A549 treated with Mapracorat at 1 μM for 4 hours (cell line): ENCODE measurements at places on chromosomes 5 and 9. TPM values are rescaled to one million over a fixed set of nuclear protein-coding genes. Genes with fewer than 3 reads are reported as not detected.

Gene PTGES
- total RNA-seq = 146 to 175 TPM (median 148 TPM) in 5 replicates

Gene SH3PXD2B
- 16.3 to 19.6 TPM (median 18.4 TPM) in 5 replicates for total RNA-seq

Gene NREP
- total RNA-seq = 1.9 to 3.5 TPM (median 2.8 TPM) in 5 replicates

Gene IZUMO3
- total RNA-seq = not detected in 5 replicates

Gene CBY3
- total RNA-seq = not detected in 5 replicates

Gene ADAMTSL2
- total RNA-seq = not detected in 5 replicates

Gene IGFBPL1
- total RNA-seq = 1.5 to 2.7 TPM (median 2.6 TPM) in 5 replicates

Gene CDC42SE2
- 29.6 to 32.6 TPM (median 31.7 TPM) in 5 replicates for total RNA-seq

Gene LMAN2
- 179 to 207 TPM (median 194 TPM) in 5 replicates for total RNA-seq

Gene RRAGA
- total RNA-seq = 108 to 133 TPM (median 128 TPM) in 5 replicates

Gene SPRY4
- total RNA-seq = 7.6 to 9.5 TPM (median 8.4 TPM) in 5 replicates

Gene GABRA1
- total RNA-seq = not detected in 5 replicates

Gene MGAT1
- 68.0 to 90.7 TPM (median 86.9 TPM) in 5 replicates for total RNA-seq

Gene NSG2
- total RNA-seq = not detected in 5 replicates

Gene SUSD3
- total RNA-seq = 0.56 to 1.6 TPM (median 0.66 TPM) in 5 replicates

Gene SLC2A8
- total RNA-seq = 10.4 to 17.4 TPM (median 16.0 TPM) in 5 replicates

Gene GBGT1
- total RNA-seq = 1.4 to 3.5 TPM (median 2.1 TPM) in 5 replicates

Gene KCNIP1
- not detected in 5 replicates for total RNA-seq

Gene FOXD4L5
- 0.05 TPM in 1 of 5 replicates, not detected in the others for total RNA-seq

Gene FLT4
- total RNA-seq = 3.3 to 4.9 TPM (median 4.1 TPM) in 5 replicates

Gene FAM151B
- total RNA-seq = 1.1 to 2.3 TPM (median 1.5 TPM) in 5 replicates

Gene EPB41L4A
- total RNA-seq = 2.3 to 3.4 TPM (median 2.9 TPM) in 5 replicates

Gene ZNF474
- total RNA-seq = 0.17 to 0.42 TPM (median 0.32 TPM) in 5 replicates

Gene EQTN
- total RNA-seq = 0.22 TPM in 1 of 5 replicates, not detected in the others

Gene BARHL1
- 0.07 TPM in 1 of 5 replicates, not detected in the others for total RNA-seq

Gene ATP10B
- not detected in 5 replicates for total RNA-seq

Gene SARDH
- total RNA-seq = 0.07 to 0.19 TPM (median 0.08 TPM) in 4 of 5 replicates, not detected in the other

Gene MZB1
- 0.29 TPM in 1 of 5 replicates, not detected in the others for total RNA-seq

Gene NEUROG1
- total RNA-seq = not detected in 5 replicates

Gene MAMDC2
- total RNA-seq = 0.20 to 0.35 TPM (median 0.31 TPM) in 5 replicates

Gene HAVCR2
- total RNA-seq = 0.28 to 0.34 TPM (median 0.30 TPM) in 5 replicates

Gene GARIN3
- total RNA-seq = not detected in 5 replicates

Gene WDR38
- total RNA-seq = 0.11 to 0.15 TPM (median 0.13 TPM) in 4 of 5 replicates, not detected in the other

Gene AHRR
- total RNA-seq = 3.2 to 4.5 TPM (median 3.8 TPM) in 5 replicates

Gene OMD
- total RNA-seq = not detected in 5 replicates

Gene TAF11L10
- not detected in 5 replicates for total RNA-seq

Gene PCDHA10
- 0.01 to 0.06 TPM (median 0.03 TPM) in 4 of 5 replicates, not detected in the other for total RNA-seq

Gene PCDHGB2
- 0.06 to 0.11 TPM (median 0.07 TPM) in 4 of 5 replicates, not detected in the other for total RNA-seq

Gene PCDHGB3
- total RNA-seq = 0.10 to 0.31 TPM (median 0.21 TPM) in 5 replicates
